ENCODE measurements at places on chromosomes 12 and 14.
A peak's percentile ranks its signal among the peaks of the same experiment; 100 is the strongest.

DNA sequence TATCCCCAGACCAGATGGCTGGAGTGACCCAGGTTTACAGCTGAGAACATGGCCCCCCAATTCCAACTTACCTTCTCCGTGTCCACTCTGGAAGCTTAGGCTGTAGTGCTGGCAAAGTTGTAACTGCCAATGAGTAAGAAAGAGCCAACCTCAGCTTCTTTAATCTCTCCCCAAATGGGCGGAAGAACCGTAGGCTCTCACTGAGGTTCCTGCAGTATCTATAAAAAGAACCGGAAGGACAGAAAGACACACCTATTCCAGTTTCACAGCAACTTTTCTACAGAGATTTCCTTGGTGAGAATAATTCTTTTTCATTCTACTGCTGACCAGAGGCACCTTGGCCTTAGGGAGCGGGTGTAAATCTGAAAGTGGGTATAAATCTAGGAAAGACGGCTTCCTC is at the start of gene GPRC5D:
Gene GPRC5D, minus strand, starts transcription at position 135 of the 400 bp plus-strand sequence. CDS start 1,786 bp downstream, outside the sequence.
- no peak for DNase-seq

- peak; percentile 34 for DNase-seq
These were observed 7.4 kb upstream of the TMEM132C start for GRCh38 chr12:128259556-128260070.

GRCh38 chr14:63209160-63209559 is 4.9 kb downstream of the RHOJ start:
- DNase-seq: no peak

DNA sequence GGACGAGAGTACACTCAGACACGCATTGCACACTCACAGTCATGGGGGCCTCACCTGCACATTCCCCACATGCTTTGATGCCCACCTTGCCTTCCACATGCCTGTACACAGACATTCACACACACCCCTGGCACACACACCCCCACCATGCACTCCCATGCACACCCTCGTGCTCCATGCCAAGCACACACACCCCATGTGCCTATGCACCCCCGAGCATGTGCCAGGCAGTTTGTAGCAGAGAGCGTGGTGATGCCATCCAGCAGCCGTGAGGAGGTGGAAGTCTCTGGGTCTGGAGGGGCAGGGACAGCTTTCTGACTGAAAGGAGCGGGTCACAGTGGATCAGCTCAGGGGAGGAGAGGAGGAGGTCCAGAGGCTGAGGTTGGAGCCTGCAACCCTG is 10.7 kb upstream of the NXPH4 start:
- no peak for DNase-seq

DNA sequence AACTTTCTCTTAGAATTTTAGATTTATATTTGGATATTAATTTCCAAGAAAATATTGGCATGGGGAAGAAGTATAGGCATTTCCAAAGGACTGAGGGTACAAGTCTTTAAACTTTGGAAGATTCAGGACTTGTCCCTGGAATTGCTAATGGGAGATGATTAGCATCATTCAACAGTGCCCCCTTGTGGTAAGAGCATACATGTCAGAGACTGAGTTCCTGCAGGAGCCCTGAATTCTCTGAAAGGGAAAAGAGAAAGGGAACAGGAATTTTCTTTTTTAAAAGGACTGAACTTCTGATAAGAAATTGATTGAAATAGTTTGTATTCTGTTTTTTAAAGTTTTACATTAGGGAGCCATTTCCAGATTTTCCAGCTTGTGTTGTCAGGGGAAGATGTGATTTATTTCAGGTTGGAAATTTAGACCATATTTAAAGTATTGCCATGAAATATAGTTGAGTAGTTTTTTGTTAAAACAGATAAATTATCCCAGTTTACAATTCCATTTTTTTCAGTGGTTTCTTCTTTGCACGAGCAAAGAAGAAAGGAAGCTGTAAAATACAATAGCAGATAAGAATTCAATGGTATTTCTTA is 44.0 kb upstream of the REP15 start:
- DNase-seq: peak; percentile 66

DNA sequence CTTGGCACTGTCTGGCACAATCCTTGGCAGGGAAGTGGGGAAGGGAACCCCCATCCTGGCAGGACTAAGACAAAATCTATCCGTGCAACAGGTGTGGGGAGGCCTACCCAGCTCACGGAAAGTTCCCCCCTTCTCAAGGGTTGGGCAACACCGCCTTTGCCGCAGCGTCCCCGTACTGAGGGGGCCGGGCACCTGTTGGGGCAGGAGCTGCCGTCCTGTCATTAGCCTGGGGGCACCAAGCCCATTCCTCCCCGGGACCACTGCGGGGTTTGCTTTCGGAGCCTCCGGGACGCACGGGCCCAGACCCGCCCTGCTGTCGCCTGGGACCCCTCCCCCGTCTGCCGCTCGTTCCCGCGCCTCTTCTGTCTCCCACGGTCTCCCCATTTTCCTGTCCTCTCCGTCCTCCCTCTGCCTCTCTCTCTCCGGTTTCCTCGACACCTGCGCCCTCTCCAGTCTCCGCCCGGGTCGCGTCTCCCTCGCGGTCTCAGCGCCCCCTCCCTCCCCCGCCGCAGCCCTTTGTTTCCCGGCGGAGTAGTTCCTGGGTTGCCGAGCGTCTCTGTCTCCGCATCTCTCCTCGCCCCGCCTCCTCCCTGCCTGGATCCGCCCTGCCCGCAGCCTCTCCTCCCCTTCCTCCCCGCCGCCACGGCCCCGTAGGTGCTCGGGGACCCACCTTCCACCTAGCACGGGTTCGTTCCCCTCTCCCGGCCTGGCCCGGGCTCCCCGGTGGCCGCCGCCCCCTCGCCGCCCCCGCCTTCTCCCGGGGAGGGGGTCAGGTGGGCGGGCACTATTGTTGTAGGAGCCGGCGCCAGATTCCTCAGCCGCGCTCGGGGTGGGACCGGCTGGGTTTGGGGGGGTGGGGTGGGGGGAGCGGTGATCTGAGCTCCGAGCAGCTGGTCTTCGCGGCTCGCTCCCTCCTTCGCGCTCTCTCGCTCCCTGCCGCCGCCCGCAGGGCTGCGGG is at the start of gene CACNB3:
Gene CACNB3, plus strand, starts transcription at position 624 of the 958 bp plus-strand sequence. CDS start 434 bp downstream, outside the sequence.
- peak; percentile 66 for DNase-seq

- no peak for DNase-seq
These were observed 1318.4 kb downstream of the TMEM121 start for GRCh38 chr14:106844608-106845285.

- no peak for DNase-seq
These were observed 23.0 kb downstream of the MNAT1 start for GRCh38 chr14:60757567-60758002.

DNA sequence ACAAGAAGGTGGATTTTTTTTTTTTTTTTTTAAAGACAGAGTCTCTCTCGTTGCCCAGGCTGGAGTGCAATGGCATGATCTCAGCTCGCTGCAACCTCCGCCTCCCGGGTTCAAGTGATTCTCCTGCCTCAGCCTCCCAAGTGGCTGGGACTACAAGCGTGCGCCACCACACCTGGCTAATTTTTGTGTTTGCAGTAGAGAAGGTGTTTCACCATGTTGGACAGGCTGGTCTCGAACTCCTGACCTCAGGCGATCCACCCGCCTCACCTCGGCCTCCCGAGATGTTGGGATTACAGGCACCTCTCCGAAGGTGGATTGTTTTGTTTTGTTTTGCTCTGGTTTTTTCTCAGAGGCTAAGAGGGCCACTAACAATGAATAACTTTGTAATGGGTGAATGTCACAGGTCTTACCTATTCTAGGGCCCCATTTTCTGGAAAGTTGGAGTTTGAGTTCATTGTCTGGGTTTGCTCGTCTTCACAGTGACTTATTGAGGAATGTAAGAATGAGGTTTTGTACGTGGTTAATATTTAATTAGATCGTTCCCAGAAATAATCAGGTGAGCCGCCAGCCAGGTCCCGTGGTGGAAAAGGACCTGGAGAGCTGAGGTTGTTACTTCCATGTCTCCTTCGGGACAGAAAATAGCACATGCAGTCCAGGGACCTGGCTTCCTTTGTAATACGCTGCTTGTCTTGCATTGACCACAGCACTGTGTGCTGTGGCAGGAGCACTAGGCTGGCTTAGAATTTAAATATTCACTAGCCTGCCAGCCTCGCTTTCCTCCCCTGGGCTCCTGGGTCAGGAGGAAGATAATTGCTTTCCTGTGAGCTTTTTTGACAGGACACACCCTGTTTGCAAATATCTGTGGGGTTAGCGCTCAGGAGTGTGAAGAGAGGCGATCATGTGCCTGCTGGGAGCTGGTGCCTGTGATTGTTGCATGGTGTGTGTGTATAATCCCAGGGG is 2.3 kb downstream of the HIP1R start:
- no peak for DNase-seq

GRCh38 chr12:108399514-108399913 is 60.4 kb upstream of the CMKLR1 start:
- no peak for DNase-seq

DNA sequence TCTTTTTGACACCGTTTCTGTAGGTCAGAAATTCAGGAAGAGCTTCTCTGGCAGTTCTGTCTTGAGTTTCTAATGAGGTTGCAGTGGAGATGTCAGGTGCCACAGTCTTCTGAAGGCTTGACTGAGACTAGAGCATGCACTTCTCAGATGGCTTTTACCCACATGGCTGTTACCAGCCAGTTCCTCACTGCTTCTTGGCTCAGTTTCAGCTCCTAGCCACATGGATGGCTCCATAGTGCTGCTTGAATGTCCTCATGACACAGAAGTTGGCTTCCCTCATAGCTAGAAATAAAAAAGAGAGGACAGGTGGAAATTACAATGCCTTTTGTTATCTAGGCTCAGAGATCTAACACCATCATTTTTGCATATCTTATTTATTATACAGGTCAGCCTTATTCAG is 38.1 kb upstream of the SLC2A13 start:
- DNase-seq: no peak

DNA sequence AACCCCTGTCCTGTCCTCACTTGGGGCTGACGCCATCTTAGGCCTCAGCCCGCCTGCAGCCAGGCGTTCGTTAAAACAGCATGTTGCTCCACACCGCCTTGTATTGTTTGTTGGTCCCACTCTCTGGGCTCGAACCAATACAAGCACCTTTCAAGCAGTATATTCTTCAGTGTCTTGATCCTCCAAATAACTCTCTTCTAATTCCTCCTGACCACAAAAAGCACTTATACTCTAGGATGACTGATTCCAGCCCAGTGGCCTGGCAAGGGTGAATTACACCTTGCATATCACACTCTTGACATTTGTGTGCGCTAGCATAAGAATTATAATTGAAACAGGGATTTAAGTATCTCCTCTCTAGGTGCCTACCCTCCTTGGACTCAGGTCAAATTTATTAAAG is 7.1 kb downstream of the CCER1 start:
- DNase-seq: no peak

DNA sequence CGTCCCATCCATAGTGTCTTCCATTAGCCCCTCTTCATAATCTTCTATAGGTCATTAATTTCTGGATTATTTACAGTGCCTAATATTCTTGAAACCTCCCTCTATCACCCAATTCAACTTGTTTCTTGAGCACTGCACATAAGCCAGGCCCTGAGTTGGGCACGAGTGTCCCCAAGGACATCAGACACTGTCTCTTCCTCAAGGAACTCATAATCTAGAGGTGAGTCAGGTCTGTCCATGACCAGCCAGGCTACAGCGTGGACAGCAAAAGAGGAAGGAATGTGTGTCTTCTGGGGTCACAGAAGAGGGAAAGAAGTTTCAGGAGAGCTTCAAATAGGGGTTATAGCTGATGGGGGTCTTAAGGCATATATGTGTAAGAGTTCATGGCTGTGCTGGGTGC is 12.5 kb downstream of the SPTB start:
- DNase-seq: no peak
